ENCODE measurements at places on chromosomes 12 and 14. TPM values are rescaled to one million over a fixed set of nuclear protein-coding genes. Genes with fewer than 3 reads are reported as not detected.

Gene KRT2
- not detected for total RNA-seq

Gene IFNG
- total RNA-seq = not detected

Gene GPRC5A
- 0.28 TPM for total RNA-seq

Gene SLC38A4
- 9.2 TPM for total RNA-seq

Gene ATF7IP
- 28.5 TPM for total RNA-seq

Gene CAND1
- 32.2 TPM for total RNA-seq

Gene WIF1
- not detected for total RNA-seq

Gene JPH4
- total RNA-seq = 0.15 TPM

Gene HNF1A
- total RNA-seq = not detected

Gene SLC16A7
- total RNA-seq = 5.0 TPM

Gene TEX52
- total RNA-seq = not detected

Measured in psoas muscle (tissue), 8 donors.